ENCODE measurements at places on chromosomes 2 and 18.

DNA sequence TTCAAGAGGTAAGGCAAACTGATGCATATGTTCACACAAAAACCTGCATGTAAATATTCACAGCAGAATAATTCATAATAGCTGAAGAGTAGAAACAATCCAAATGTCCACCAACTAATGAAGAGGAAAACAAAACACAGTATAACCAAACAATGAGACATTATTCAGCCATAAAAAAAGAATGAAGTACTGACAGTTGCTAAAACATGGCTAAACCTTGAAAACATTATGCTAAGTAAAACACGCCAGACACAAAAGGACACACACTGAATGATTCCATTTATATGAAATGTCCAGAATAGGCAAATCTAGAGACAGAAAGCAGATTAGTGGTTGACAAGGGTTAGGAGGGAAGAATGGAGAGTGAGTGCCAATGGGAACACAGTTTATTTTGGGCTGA lies 86.9 kb downstream of the SESTD1 start:
- H3K4me1 ChIP-seq, result no peaks in the 10 kb centered on the region
- no peaks in the 10 kb centered on the region for H3K36me3 ChIP-seq
- H3K27me3 ChIP-seq, result no peaks in the 10 kb centered on the region
- H3K27ac ChIP-seq, result no peak overlapping the region
- no peak for DNase-seq

GRCh38 chr2:109185338-109185737 lies 56.3 kb downstream of the SH3RF3 start:
- H3K4me1 ChIP-seq, result no peaks in the 10 kb centered on the region
- H3K4me3 ChIP-seq, result no peak overlapping the region
- no peaks in the 10 kb centered on the region for H3K36me3 ChIP-seq
- H3K27me3 ChIP-seq, result no peaks in the 10 kb centered on the region
- no peak for DNase-seq
- no peak overlapping the region for H3K27ac ChIP-seq

- no peak overlapping the region for H3K4me3 ChIP-seq
- H3K27ac ChIP-seq, result no peak overlapping the region
- no peaks in the 10 kb centered on the region for H3K27me3 ChIP-seq
- DNase-seq, result no peak
- no peaks in the 10 kb centered on the region for H3K4me1 ChIP-seq
- no peaks in the 10 kb centered on the region for H3K36me3 ChIP-seq
Observed at GRCh38 chr2:252001-252602, 11.7 kb downstream of the SH3YL1 start.

DNA sequence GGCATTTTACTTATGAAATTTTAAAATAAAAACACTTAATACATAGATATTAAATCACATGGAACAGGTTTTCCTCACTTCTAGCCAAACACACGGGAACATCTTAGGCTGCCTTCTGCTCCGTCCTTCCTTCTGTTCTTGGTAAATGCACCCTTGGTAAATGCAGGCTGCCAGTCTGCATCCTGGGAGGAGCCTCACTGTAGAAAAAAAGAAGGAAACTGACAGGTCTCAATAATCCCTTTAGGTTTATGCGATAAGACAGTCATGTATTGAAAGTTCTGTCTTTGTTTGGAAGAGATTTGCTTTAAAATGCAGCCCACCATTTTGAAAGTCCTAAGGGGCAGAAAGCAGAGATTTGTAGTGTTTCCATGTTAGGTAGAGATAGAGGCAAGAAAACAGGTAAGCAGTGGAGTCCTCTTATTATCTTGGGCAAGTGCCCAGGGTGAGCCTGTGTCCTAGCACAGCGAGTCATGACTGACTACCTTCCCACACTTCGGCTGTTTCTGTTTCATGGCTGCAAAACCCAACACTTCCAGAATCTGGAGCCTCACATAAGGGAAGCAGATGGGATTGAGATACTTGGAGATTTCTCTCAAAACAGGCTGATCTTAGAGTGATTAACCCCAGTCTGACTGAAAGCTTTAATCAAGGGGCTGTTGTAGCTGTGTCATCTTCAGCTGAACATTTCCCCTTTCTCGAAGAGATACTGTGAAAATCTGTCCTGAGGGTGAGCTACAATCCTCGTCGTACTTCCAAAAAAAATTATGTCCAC lies 131.4 kb upstream of the MAP3K20 start:
- H3K4me1 ChIP-seq, result no peaks in the 10 kb centered on the region
- no peak overlapping the region for H3K4me3 ChIP-seq
- no peaks in the 10 kb centered on the region for H3K27me3 ChIP-seq
- no peaks in the 10 kb centered on the region for H3K36me3 ChIP-seq

GRCh38 chr2:147512206-147512605 lies 332.6 kb upstream of the ACVR2A start:
- H3K4me1 ChIP-seq, result no peaks in the 10 kb centered on the region
- no peaks in the 10 kb centered on the region for H3K36me3 ChIP-seq
- no peaks in the 10 kb centered on the region for H3K27me3 ChIP-seq
- DNase-seq, result no peak
